ENCODE measurements at places on chromosomes 5 and 9. TPM values are rescaled to one million over a fixed set of nuclear protein-coding genes. Genes with fewer than 3 reads are reported as not detected.

PTGER4 gene
- 84.2 TPM for total RNA-seq

ZNG1F gene
- total RNA-seq, result 10.1 TPM

SV2C gene
- total RNA-seq, result 0.02 TPM

SLC46A2 gene
- total RNA-seq, result not detected

NUTM2G gene
- total RNA-seq, result not detected

All from T-helper 2 cell treated with Interferon-gamma antibody and Interleukin-4, amounts not matched to agents 100 ng/mL and 5 ng/mL, for 36 hours (primary cell).